ENCODE measurements at places on chromosomes 1 and 21. TPM values are rescaled to one million over a fixed set of nuclear protein-coding genes. Genes with fewer than 3 reads are reported as not detected.

DNA sequence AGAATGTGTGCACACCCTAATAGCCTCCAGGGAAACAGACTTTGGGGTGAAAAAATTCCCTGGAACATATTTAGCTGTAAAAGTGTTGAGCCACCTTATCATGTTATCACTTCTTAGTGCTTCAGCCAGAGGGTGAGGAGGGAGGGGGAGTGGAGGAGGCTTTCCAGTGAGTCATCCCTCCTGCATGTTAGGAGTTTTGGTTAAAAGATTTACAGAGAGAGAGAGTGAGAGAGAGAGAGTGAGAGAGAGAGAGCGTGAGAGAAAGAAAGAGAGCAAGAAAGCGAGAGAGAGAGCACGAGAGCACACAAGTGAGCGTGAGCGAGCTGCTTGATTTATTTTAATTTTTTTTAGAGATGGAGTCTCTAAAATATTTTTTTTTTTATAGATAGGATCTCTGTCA lies 13.5 kb upstream of the CACNA1E start:
- H3K4me3 ChIP-seq = no peak overlapping the region
- H3K36me3 ChIP-seq = no peaks in the 10 kb centered on the region
- DNase-seq = no peak
- H3K4me1 ChIP-seq = no peaks in the 10 kb centered on the region
- no peak overlapping the region for H3K27ac ChIP-seq

GRCh38 chr1:38266197-38266520 lies 219.6 kb upstream of the POU3F1 start:
- DNase-seq = no peak
- no peaks in the 10 kb centered on the region for H3K36me3 ChIP-seq
- H3K4me1 ChIP-seq = no peaks in the 10 kb centered on the region
- H3K4me3 ChIP-seq = no peak overlapping the region

GRCh38 chr1:33762962-33763361 lies 100.9 kb upstream of the HMGB4 start:
- no peak for DNase-seq
- no peaks in the 10 kb centered on the region for H3K27me3 ChIP-seq
- peaks cover 10% of the 10 kb centered on the region for H3K4me1 ChIP-seq
- H3K4me3 ChIP-seq = no peak overlapping the region

DNA sequence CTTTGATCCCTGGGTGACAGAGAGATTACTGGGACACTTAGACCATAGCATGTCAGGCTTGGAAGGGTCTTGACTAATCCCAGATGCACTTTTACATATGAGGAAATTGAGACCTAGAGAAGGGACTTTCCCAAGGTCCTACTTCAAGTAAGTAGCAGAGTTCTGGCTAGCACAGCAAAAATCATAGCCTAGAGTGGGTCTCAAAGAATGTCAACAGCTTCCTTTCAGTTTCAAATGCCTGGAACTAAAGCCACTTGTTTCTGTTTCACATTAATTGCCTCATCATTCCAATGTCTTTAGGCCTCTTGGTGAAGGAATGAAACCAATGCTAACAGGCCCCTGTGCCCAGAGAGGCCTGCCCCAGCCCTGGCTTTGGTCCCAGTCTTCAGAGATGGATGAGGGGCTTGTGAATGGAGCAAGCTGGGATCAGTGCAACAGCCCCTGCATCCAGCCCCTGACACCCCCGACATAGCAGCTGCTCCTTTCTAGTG lies 26.6 kb downstream of the ATF3 start:
- no peaks in the 10 kb centered on the region for H3K36me3 ChIP-seq
- H3K4me3 ChIP-seq = no peak overlapping the region
- H3K27me3 ChIP-seq = no peaks in the 10 kb centered on the region

NUF2 gene
- total RNA-seq = not detected

CYP4Z1 gene
- total RNA-seq = 1.8 TPM

CELA3A gene
- total RNA-seq = not detected
